ENCODE measurements at places on chromosomes 4 and X. TPM values are rescaled to one million over a fixed set of nuclear protein-coding genes. Genes with fewer than 3 reads are reported as not detected.

Gene GAGE1
- total RNA-seq: not detected

Gene HTATSF1
- 66.2 TPM for total RNA-seq

Gene ODAPH
- total RNA-seq: not detected

Gene F8A3
- 0.19 TPM for total RNA-seq

Gene MSANTD1
- total RNA-seq: 1.1 TPM

Gene STOX2
- 9.4 TPM for total RNA-seq

Gene GLRB
- total RNA-seq: 23.1 TPM

Gene PLS3
- 50.3 TPM for total RNA-seq

Gene HMGB3
- 8.9 TPM for total RNA-seq

Gene MAGEB2
- not detected for total RNA-seq

Gene CNGA1
- total RNA-seq: 0.89 TPM

Gene GAGE12H
- total RNA-seq: not detected

Gene SASH3
- total RNA-seq: 3.8 TPM

Gene CDX4
- not detected for total RNA-seq

Gene CXCL11
- total RNA-seq: 0.32 TPM

Gene PABPC1L2A
- not detected for total RNA-seq

Gene APEX2
- total RNA-seq: 8.4 TPM

Gene CNOT6L
- 27.2 TPM for total RNA-seq

Gene GPRIN3
- total RNA-seq: 7.3 TPM

Gene NDUFB11
- total RNA-seq: 109 TPM

Gene FGG
- total RNA-seq: not detected

Gene ABCG2
- 4.4 TPM for total RNA-seq

Gene IL13RA2
- total RNA-seq: 0.54 TPM

Gene SCRG1
- 1.1 TPM for total RNA-seq

Gene SHROOM2
- 0.92 TPM for total RNA-seq

Gene DRD5
- not detected for total RNA-seq

Gene KLF8
- 3.6 TPM for total RNA-seq

Gene P2RY10
- not detected for total RNA-seq

Gene NDNF
- total RNA-seq: 5.1 TPM

Gene STK32B
- total RNA-seq: 0.22 TPM

Gene GRIA3
- total RNA-seq: 14.2 TPM

Gene LRCH2
- total RNA-seq: 1.2 TPM

Gene OTUD4
- 26.7 TPM for total RNA-seq

Gene TASL
- 0.22 TPM for total RNA-seq

Gene GLUD2
- total RNA-seq: 1.6 TPM

Gene MAPK10
- 3.0 TPM for total RNA-seq

Gene UGT2A1
- not detected for total RNA-seq

Gene PNCK
- total RNA-seq: 7.6 TPM

Gene TRAM1L1
- total RNA-seq: 0.78 TPM

Gene SLC6A14
- 0.05 TPM for total RNA-seq

Gene TAF9B
- total RNA-seq: 19.6 TPM

Gene FABP2
- 0.57 TPM for total RNA-seq

Gene AMELX
- total RNA-seq: not detected

Gene CXorf49B
- total RNA-seq: not detected

Gene NPY2R
- not detected for total RNA-seq

Gene HMX1
- total RNA-seq: not detected

Measured in cardiac septum (tissue), 1 donor.